ENCODE measurements at places on chromosomes 1 and 21. TPM values are rescaled to one million over a fixed set of nuclear protein-coding genes. Genes with fewer than 3 reads are reported as not detected.

Gene LY9
- total RNA-seq: not detected

Gene OLFML3
- total RNA-seq: 834 TPM

Gene WNT4
- total RNA-seq: not detected

Gene TDRD5
- total RNA-seq: 0.11 TPM

Gene PRPF38A
- total RNA-seq: 8.6 TPM

Gene DLGAP3
- under 0.01 TPM for total RNA-seq

Gene EPHA2
- total RNA-seq: 28.6 TPM

Gene PTAFR
- total RNA-seq: not detected

Gene TRIM67
- total RNA-seq: not detected

Gene FAM229A
- total RNA-seq: 3.9 TPM

Gene TMPRSS15
- total RNA-seq: not detected

Gene SEMA6C
- total RNA-seq: 20.8 TPM

Gene SYDE2
- total RNA-seq: 4.7 TPM

Gene ICOSLG
- 0.43 TPM for total RNA-seq

Gene C1QTNF12
- total RNA-seq: 0.79 TPM

Gene LIX1L
- total RNA-seq: 7.9 TPM

Gene MIXL1
- total RNA-seq: not detected

Gene NOS1AP
- 6.3 TPM for total RNA-seq

Gene TMEM269
- total RNA-seq: 0.22 TPM

Gene SASS6
- 2.2 TPM for total RNA-seq

Gene ANGPTL1
- not detected for total RNA-seq

Gene RPE65
- total RNA-seq: not detected

Gene ADAMTS4
- total RNA-seq: under 0.01 TPM

Gene KCNK2
- 0.11 TPM for total RNA-seq

Measured in placental epithelial cell (primary cell).